ENCODE measurements at places on chromosomes 7 and 10.

GRCh38 chr10:25756784-25757183 lies 177.2 kb upstream of the MYO3A start:
- no peak for DNase-seq

DNA sequence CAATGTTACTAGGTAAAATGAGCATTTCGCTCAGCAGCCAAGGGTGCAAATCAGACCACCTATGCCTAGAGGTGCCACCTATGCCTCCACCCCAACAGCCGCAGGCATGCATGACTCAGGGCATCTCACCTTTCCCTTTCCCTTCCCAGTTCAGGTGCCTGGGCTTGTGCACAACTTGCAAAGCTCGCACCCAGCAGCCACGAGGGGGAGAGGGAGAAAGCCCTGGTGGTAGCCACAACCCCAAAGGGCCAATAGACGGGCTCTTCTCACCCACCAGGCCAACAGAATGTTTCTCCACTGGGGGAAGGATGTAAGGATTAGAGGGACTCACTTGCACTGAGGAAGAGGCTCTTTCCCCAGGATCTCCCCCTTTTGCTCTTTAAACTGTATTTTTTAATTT lies 462.3 kb upstream of the PCDH15 start:
- no peak for DNase-seq

GRCh38 chr10:83764666-83765065 lies 374.6 kb upstream of the GHITM start:
- DNase-seq, result no peak

GRCh38 chr10:67539312-67539711 lies 156.7 kb downstream of the CTNNA3 start:
- no peak for DNase-seq

- no peak for DNase-seq
Observed at GRCh38 chr7:122743211-122743610, 40.5 kb upstream of the RNF148 start.

All from activated T-cell treated with anti-CD3 and anti-CD28 coated beads for 4 hours (primary cell).